ENCODE measurements at places on chromosomes 11 and 22.

GRCh38 chr11:123546515-123546914, 107.9 kb downstream of the SCN3B start:
- DNase-seq: no peak

- no peak for DNase-seq
Observed at GRCh38 chr11:6497069-6497839, at the start of gene DNHD1. DNHD1 (plus strand) TSS chr11:6497280; CDS start chr11:6498216, 936 bp downstream.

GRCh38 chr11:104124979-104125378, 39.0 kb downstream of the PDGFD start:
- no peak for DNase-seq

- DNase-seq: no peak
Observed at GRCh38 chr22:23248583-23248982, 68.3 kb downstream of the BCR start.

GRCh38 chr11:45264839-45265515, 21.2 kb downstream of the SYT13 start:
- no peak for DNase-seq

DNA sequence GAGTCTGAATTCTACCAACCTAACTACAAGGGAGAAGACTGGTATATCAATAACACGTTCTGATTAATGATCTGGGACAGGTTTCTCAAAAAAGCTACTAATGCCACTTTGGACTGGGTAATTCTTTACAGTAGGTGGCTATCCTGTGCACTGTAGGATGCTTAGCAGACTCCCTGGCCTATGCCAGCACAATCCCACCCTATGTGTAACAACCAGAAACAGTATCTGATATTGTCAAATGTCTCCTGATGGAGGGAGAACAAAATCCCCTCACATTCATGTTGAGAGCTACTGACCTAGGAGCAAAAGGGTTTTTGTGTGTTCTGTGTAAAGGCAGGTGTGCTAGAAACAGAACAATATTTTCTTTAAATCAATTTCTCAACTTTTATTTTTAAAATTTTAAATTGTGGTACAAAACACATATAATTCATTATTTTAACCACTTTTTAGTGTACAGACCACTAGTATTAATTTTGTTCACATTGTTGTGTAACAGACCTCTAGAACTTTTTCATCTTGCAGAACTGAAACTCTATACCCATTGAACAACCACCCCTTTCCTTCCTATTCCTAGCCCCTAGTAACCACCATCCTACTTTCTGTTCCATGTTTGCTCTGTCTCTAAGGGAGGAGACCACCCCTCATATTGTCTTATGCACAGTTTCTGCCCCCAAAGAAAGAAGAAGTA, 2.1 kb upstream of the MS4A6A start:
- no peak for DNase-seq

- DNase-seq: no peak
Observed at GRCh38 chr11:124538019-124538418, 5.4 kb downstream of the OR8B12 start.

DNA sequence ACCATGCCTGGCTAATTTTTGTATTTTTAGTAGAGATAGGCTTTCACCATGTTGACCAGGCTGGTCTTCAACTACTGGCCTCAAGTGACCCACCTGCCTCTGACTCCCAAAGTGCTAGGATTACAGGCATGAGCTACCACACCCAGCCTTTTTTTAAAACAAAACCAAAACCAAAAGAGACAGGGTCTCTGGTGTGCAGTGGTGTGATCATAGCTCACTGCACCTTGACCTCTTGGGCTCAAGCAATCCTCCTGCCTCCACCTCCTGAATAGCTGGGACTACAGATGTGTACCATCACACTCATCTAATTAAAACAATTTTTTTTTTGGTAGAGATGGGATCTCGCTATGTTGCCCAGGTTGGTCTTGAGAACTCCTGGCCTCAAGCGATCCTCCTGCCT, 77.7 kb downstream of the PTPRJ start:
- no peak for DNase-seq

- DNase-seq: no peak
Observed at GRCh38 chr11:134701564-134702165, 289.6 kb upstream of the B3GAT1 start.

GRCh38 chr11:31254415-31254814, 115.1 kb downstream of the DCDC1 start:
- DNase-seq: no peak

GRCh38 chr11:7516475-7516874, 2.7 kb downstream of the PPFIBP2 start:
- no peak for DNase-seq

DNA sequence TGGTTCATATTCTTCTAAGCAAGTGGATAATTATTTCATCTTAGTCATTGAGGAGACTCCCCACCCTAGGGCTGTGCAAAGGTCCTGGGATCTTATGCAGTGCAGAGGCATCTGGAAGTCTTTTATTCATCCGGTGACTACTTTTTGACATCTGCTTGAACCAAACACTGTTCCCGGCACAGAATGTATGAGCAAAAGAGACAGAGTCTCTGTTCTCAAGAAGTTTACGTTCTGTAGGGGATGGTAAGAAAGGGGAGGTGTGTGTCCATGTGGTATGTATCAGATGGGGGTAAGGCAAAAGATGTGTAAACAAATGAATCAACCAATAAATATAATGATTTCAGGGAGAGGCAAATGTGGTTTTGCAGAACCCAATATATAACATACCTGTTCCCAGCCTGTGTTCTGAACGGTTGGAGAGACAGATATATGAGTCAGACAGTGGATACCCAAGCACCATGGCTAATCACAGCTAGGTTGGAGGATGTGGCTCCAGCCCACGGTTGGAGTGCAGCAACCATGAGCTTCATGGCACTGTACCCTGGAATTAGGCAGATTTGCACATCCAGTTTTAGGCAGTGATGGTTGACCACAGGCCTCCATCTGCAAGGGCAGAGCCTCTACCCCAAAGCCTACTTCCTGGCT, 75.1 kb upstream of the CADM1 start:
- DNase-seq: no peak

- no peak for DNase-seq
Observed at GRCh38 chr11:44246726-44247125, 63.2 kb downstream of the ALX4 start.

- DNase-seq: no peak
Observed at GRCh38 chr22:47198801-47199251, 436.4 kb downstream of the TBC1D22A start.

DNA sequence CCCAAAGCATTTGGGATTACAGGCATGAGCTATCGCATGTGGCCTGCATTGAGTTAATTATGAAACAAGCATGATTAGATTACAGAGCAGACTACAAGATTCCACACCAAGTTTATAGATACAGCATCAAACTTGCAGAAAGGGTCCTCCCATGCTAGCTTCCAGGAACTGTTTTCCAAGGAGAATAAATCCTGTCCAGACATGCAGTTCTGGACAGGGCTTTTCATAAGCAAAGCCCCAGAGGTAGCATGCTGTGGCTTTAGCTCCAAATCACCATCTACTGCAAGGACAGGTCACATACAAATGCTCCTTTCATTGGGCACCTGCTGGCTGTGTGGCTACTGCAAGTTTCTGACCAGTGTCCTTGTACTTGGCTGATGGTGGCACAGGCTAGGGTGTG, 57.1 kb downstream of the HIRA start:
- DNase-seq: no peak

DNA sequence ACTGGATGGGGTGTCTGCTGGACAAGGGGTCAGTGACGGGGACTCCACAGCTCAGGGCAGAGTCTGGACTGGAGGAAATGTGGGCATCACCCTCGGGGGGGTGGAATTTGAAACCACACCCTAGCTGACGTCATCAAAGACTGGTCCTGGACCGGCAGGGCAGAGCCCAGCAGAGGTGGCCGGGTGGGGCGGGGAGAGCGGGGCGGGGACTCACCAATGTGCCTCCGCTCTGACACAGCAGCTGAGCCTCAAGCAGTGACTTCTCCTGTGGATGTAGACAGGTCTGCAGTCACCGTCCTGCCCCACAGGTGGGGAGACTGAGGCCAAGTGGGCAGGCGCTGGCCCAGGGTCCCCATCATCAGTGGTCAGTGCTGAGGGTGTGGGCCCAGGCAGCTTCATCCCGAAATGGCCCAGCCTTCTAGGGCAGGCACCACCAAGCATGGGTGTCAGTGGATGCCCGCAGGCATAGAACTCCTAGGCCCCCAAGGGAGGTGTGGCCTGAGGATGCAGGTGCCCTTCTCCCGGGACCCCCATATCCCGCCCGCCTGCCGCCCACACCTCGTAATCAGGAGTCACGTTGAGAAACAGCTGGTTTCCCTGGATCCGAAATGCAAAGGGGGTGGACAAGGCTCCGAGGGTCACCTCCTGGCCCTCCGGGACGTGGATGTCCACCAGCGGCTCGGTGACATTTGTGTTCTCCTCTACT, 603 bp downstream of the CDHR5 start:
- no peak for DNase-seq
